NCI-H510A (cell line): ENCODE measurements at places on chromosomes 13 and 19.

DNA sequence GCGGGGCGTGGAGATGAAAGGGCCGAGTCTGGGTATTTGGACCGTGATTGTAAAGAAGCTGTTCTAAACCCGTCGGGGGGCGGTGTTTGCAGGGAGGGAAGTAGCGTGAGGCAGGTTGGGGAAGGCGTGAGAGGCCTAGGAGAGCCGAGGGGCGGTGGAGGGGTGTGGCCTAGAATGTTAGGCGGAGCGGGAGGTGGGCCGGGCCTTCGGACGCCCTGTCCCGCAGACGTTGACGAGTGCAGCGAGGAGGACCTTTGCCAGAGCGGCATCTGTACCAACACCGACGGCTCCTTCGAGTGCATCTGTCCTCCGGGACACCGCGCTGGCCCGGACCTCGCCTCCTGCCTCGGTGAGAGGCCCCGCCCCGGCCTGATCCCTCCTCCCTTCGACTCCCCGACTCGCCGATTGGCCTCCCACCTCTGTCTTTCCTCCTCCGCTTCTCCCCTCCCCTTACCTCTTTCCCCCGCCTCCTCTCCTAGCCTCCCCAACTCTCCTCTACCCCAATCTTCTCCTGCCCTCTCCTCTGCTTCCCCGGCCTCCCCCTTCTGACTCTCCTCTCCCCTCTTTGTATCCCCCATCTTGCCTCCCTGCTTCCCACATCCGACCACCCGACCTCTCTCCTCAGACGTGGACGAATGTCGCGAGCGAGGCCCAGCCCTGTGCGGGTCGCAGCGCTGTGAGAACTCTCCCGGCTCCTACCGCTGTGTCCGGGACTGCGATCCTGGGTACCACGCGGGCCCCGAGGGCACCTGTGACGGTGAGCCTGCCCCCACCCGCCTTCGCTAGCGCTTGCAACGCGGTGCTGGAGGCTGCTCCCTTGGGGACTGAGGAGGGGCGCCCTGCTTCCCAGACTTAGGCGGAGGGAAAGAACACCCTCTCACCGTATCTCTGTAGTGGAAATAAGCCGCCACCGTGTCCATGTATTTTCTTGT is 12.8 kb downstream of the LTBP4 start:
- DNase-seq = peak; percentile 92

DNA sequence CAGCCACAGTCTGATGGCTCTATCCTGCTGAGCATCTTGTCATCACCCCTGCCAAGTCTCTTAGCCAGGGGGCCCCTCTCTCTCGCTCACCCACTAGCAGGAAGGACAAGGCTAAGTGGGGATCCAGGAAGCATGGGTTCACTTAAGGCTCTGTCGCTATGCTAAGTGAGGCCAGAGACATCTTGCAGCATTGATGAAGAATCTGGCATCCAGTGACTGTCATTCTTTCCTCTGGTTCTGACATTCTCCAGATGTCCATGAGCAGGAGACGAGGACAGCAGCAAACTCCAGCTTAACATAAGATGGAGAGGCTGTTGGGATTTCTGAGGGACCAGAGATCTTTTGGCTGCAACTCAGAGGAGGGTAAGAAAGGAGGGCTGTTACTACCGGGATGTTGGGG is 230.2 kb downstream of the TSHZ3 start:
- DNase-seq = no peak

GRCh38 chr13:52955472-52955874 is 73.1 kb upstream of the OLFM4 start:
- no peak for DNase-seq

GRCh38 chr13:63291701-63292100 is 1876.1 kb upstream of the PCDH20 start:
- no peak for DNase-seq

DNA sequence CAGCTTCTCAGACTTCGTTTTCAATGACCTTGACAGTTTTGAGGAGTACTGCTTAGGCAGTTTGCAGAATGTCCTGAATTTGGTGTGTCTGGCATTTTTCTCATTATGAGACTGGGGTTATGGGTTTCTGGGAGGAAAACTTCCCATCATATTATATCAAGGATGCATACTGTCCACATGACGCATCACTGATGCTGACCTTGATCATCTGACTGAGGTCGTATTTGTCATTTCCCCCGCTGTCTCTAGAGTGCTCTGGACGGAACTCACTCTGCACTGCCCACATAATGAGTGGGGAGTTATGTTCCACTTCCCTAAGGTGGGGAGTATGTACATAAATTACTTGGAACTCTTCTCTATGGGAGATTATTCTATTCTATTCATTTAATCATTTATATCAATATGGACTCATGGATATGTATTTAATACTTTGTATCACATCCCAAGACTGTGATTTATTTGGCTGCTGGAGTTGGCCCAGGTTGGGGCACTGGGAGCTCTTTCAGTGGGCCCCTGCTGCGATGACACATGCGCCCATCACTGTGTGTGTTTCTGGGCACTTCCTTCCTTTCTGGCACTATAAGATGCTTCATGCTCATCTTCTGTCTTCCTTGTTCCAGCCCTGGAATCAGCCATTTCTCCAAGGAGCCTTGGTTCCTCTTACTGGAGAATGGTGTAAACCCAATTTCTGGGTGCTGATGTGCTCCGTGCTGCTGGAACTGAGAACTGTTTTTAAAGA is 138.6 kb downstream of the MIPEP start:
- DNase-seq = no peak

- no peak for DNase-seq
These were observed 86.6 kb upstream of the RAP2A start for GRCh38 chr13:97347255-97347932.

GRCh38 chr13:101258509-101258908 is 157.8 kb downstream of the NALCN start:
- no peak for DNase-seq

GRCh38 chr19:13974073-13974472 is 21.8 kb downstream of the DCAF15 start:
- DNase-seq = peak; percentile 80

GRCh38 chr19:38433268-38433733 is at the start of gene RYR1:
RYR1 (plus strand) TSS chr19:38433691; CDS start chr19:38433830, 139 bp downstream.
- DNase-seq = no peak

GRCh38 chr19:2722541-2723344 is 1.6 kb upstream of the DIRAS1 start:
- no peak for DNase-seq

DNA sequence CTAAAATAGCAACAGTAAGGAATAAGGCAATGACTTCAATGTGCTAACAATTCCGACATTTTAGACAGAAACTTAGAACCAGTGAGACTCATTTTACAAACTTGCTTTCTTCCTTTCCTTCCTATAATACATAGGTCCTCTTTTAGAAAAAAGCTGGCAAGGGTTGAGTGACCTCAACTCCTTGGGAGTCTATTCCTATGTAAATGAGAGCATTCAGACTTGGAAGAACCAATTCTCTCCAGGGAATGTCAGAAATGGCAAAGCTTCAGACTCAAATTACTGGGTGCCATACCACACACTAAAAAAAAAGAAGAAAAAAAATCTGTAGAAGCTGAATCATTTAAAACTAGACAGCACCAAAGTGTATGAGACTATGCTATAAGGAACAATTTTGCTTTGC is 1328.2 kb downstream of the OLFM4 start:
- no peak for DNase-seq

GRCh38 chr19:57141699-57142098 is 3.3 kb downstream of the ZIM3 start:
- DNase-seq = no peak

- DNase-seq = no peak
These were observed 13.5 kb downstream of the ERVV-2 start for GRCh38 chr19:53057904-53058580.

GRCh38 chr13:75839406-75839805 is 203.3 kb downstream of the LMO7 start:
- no peak for DNase-seq

DNA sequence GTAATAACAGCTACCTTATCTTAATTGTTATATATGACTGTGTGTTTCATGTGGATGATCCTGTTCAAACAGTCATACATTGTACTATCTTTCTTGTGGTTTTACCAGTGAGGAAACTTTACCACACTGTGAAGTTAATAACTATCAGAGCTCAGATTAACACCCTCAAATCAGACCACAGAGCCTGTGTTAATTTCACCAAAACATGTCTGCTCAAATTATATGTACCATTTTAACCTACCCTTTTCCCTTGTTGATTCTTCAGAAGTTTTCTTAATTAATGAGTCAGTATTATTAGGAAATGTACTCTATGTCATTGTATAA is 1.8 kb upstream of the ZNF331 start:
- DNase-seq = no peak

GRCh38 chr19:892243-892893 is 619 bp downstream of the MED16 start:
- DNase-seq = no peak
